ENCODE measurements at places on chromosomes 7 and 10.

DNA sequence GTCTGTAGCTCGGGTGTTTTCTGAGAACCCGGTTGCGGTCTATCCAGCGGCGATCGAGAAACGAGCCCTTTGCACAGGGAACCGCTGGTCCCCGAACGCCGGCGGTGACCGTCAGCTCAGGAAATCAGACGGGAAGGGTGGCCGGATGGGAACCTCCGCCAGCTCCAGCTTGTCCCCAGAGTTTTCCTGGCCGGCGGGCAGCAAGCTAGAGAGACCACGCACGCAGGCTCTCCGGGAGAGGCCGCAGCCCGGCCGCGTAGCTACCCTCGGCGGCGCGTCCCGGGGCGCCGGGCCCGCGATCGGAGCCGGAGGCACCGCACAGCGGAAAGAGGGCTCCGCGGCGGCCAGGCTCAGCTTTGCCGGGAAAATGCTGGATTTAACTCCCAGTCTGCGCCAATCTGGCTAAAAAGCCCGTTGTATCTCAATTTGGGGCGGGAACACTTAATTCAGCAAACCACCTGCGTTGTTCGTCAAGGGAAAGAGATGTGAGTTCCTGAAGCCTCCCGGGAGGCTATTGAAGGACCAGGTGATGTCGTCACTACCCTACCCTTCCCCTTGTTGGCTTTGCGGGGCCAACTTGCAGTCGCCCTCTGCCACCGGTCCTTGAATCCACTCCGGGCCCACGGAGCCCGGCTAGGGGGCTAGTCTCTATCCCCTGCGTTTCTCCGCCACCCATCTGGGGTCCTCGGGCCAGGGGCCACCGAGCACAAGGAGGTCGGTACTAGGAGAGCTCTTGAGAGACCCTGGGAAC is 859 bp upstream of the CH25H start:
- DNase-seq = peak; percentile 34

DNA sequence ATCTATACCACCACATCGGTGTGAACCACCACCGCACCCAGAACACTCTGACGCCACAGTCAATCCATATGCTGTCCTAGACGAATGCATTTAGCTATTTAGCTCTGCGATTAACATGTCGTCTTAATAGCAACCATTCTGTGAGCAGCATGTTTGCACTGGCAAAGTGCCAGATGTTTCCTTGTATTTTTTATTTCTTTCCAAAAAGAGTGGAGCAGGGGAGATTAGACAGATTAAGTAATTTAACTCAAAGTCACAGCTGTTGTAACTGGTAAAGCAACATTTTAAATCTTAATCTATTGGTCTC is 57.0 kb upstream of the ARL4A start:
- no peak for DNase-seq

DNA sequence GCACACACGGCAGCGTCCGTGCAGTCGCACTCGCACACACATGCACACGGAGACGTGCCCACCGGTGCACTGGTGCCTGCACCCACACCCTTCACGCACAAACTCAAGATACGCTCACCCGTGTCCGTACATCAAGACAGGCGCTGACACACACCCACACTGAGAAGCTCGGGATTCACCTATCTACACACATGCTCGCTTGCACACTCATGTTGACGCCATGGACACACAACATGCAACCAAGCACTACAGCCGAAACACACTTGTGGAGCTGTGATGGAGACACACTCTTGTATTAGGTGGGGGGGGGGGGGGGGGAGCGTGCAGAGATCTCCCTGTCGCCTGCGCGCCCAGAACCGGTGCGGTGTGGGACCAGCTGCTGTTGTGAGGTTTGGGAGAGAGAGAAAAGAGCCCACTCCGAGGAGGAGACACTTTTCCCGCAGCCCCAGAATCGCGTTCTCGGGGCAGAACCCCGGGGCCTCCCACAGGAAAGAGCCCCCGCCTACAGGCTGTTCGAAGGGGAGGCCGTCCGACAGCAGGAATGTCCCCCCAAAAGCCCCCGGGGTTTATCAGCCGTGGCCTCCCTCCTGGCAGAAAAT is 605 bp upstream of the NFKB2 start:
- DNase-seq = peak; percentile 71

GRCh38 chr10:19195698-19196097 is 147.1 kb downstream of the MALRD1 start:
- DNase-seq = no peak

- DNase-seq = no peak
Observed at GRCh38 chr10:124033887-124034218, 59.5 kb downstream of the CHST15 start.

- DNase-seq = no peak
Observed at GRCh38 chr10:47057471-47057870, 146.2 kb downstream of the PTPN20 start.

GRCh38 chr10:22626784-22627183 is 87.6 kb downstream of the PIP4K2A start:
- DNase-seq = no peak

DNA sequence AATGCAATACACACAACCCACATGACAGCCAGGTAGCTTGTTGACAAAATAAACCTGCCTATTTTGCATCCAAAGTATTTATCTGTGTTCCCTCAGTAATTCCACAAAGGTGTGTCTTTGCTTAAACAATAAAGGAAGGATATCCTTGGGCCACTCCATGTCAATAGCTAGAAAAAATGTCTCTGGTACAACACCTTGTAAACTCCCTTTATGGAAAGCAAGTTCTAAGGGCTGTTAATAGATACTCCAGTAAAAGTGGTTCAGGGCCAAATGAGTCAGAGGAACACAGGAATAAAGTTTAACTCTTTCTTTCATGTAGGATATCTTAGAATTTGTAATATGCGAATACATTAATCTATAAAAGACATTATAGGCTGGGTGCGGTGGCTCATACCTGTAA is 96.9 kb upstream of the LRRTM3 start:
- DNase-seq = no peak

DNA sequence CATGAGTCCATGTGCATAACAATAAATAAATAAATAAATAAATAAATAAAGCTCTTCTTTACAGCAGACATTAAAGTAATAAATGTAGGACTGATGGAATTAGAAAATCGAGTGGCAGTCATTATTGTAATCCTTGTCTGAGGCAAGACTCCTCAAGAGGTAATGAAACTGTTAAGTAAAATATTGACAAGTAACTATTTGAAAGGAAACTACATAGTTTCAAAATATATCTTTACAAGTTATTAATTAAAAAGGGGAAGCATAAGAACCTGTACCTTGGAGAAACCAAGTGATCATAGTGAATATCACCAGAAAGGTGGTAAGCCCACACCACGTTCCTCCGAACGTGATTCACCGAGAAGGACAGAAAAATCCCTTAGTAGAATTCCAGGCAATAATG is 285.6 kb upstream of the SORCS1 start:
- DNase-seq = no peak

GRCh38 chr7:54749200-54749599 is 9.8 kb downstream of the SEC61G start:
- no peak for DNase-seq

- DNase-seq = no peak
Observed at GRCh38 chr10:128721963-128722445, 595.8 kb upstream of the MKI67 start.

DNA sequence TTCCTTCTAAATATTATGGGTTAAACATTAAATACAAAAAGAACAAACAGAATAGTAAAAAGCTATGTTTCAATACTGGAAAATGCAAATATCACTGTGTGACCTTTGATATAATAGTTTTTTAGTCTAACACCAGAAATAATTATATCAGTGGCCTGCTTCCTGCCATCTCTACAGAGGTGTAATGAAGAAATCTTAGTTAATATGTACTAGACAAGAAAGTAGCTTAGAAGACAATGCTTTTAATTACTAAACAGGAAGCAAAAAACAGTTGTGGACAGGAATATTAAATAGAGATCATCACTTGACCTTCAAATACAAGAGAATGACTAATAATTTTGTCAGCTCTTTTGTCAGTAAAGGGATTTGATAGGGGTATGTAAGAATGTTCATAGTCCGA is 47.4 kb upstream of the LRRN3 start:
- no peak for DNase-seq

DNA sequence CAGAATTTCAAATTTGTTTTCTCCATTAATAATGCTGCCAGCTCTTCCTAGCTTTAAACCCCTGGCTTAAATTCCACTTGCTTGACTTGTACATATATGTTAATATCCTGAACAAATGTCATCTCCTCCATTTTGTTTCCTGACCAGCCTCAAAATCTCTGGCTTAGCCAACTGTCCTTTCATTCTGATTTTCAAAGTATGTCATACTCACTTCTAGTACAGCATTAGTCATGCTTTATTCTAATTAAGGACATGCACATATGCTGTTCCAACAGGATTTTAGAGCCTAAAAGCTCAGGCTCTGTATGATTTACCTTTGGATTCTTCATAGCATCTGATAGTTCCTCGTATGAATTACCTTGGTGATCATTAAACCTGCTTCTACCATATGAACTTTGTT is 158.3 kb downstream of the ZNF438 start:
- DNase-seq = no peak

- DNase-seq = no peak
Observed at GRCh38 chr10:63586043-63586442, 64.8 kb downstream of the REEP3 start.

- DNase-seq = no peak
Observed at GRCh38 chr7:136399385-136399784, 422.2 kb upstream of the MTPN start.

DNA sequence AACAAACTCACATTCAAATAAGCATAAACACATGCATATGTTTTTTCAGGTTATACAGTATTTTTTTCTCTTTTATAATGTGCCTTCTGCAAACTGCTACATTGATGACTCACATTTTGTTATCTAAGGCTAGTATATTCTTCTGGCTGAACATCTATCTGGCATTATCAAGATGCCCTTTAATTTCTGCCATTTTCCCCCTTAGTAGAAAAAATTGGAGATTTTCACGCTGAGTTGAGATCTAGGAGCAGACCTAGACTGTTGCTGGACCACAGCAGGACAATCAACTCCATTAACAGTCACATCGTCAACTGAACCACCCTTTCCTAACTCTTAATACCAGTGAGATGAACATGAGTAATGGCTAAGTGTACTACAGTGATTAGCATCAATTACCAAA is 41.6 kb downstream of the ERCC6 start:
- DNase-seq = no peak

DNA sequence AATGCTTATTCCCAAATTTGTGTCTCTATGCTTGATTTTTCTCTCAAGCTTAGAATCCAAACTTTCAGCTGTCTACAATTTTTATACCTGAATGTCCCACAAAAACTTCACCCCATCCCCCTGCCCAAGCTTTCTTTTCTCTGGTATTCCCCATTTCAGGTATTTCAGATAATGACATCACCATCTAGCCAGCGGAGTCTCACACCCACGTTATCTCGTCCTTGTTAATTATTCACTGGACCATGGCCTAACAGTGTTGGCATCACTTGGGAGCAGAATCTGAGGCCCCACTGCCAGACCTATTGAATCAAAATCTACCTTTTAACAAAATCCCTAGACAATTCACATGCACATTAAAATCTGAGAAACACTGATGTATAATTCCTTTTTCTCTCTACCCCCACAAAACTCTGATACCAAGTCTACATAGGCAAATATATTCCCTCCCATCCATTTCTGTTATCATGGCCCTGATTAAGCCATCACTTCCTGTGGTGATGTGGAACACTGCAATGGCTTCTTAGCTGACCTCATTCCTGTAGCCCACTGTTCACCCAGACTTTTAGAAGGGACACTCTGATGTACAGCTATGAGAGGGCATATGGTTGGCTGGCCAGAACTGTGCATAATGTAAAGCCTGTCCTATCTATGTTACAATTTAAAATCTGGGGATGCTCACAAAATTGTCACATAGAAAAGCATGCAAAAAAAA is 31.4 kb downstream of the ZNF438 start:
- no peak for DNase-seq

DNA sequence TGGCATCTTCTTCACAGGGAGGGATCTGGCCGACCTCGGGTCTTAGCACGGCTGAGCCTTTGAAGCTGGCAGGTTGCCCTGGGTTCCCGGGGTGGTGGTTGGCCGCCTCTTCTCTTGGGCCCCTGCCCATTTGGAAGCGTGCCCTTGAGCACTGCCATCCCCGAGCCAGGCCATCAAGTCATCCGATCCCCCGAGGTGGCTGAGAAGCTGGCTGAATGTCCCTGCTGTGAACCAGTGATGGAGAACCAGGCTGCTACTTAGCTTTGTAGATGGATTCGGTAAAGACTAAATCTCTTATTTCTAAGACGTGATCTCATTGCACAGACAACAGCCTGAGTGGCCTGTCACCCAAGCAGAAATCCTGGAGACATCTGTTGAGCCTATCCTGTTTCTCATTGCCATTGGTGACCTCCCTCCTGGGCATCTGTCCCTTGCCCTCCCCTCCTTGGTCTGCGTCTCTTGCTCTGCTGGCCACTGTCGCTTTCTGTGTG is 74.3 kb downstream of the GRK5 start:
- no peak for DNase-seq
